GDM1 (cell line): ENCODE measurements at places on chromosomes 4 and X.

GRCh38 chr4:106803083-106803482 is 233.0 kb downstream of the DKK2 start:
- no peak for DNase-seq

GRCh38 chr4:35358001-35358584 is 886.2 kb downstream of the ARAP2 start:
- no peak for DNase-seq

GRCh38 chr4:52106191-52106590 is 55.1 kb downstream of the SPATA18 start:
- DNase-seq = no peak

DNA sequence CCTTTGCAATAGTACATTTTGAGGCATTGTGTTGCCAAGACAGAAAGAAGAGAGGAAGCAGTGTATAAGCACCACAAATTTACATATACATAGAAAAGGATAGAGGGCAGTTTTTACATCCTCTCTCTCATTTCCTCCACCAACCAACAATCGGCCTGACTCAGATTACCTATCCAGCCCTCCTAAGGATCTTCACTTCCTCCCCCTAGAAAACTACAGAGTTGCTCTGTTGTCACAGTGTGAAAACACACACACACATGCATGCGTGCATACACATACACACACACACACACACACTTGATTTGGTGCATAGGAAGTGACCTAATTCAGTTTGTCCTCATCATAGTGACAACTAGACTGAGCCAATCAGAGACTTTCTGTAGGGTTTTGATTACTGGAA is 98.8 kb upstream of the SPRY1 start:
- DNase-seq = no peak

DNA sequence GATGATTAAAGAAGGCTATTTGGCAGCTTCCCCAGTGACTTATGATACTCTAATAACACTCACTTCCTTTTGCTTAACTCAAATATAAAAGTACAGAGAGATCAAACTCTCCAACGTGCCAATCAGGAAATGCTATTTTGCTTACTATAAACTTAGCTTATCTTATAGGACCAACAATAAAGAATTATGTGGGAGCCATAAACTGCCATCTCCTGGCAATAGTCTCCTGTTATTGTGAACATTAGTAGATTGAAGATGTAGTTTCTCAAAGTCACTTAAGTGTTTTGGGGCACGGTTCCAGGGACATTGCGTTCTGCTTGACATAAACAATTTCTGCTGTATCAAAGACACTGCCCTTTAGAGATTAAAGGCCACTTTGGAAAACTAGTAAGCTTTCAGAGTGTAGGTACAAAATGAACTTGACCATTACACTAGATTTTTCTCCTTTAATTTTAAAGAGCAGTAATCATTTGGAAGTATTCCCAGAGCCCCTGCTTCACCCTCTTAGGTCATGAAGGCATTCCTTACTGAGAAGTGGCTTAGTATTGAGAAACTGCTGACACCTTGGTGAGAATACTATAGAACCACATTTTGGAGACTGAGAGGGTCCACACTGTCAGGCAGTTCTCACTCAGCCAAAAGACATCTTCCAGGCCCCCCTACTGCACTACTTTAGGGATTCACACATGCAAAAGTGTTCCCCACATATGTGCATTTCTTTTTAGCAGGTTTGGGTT is 51.9 kb downstream of the MAOA start:
- DNase-seq = no peak

- no peak for DNase-seq
Observed at GRCh38 chr4:109801895-109802319, at the start of gene CFI. CFI (minus strand) TSS chr4:109801999; CDS start chr4:109801971, 28 bp downstream.

DNA sequence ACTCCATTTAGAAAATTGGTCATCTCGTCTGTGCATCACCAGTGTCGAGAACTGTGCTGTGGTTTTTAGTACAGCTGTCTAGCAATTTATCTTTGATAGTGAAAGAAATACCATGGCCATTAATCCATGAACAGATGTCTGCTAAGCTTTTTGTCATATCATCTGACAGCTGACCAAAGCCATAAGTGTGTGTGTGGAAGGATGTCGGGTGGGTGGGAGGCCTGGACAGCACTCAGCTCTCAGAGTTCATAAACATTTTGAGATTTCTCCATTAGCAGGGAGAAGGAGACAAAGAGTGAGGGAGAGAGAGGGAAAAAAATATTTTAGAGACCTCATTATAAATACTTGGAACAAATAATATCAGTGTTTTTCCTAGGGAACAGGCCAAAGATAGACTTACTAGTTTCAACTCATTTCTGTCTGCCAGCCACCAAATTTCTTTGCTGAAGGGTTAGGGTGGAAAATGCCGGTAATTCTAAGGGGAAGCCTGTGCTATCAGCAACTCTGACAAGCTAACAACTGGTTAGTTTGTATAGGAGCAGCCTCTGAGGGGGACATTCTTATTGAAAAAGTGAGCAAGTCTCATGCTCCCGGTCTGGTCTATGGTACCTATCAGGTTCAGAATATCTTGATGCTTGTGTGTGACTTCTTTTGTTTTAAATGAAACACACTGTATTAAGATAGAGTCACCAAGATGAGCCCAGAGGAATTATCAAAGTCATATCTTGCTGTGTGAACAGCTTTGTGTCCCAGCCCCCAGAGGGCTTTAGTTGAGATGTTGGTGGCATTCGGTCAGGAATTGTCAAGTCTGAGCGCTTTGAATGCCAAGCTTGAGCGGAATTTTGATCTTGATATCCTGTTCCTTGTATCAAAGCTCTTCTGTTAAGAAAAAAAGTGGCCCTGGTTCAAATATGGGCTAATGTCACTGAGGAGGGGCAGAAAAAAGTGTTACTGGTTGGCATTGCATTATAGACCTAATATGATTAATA is 41.9 kb upstream of the PDLIM3 start:
- DNase-seq = no peak

DNA sequence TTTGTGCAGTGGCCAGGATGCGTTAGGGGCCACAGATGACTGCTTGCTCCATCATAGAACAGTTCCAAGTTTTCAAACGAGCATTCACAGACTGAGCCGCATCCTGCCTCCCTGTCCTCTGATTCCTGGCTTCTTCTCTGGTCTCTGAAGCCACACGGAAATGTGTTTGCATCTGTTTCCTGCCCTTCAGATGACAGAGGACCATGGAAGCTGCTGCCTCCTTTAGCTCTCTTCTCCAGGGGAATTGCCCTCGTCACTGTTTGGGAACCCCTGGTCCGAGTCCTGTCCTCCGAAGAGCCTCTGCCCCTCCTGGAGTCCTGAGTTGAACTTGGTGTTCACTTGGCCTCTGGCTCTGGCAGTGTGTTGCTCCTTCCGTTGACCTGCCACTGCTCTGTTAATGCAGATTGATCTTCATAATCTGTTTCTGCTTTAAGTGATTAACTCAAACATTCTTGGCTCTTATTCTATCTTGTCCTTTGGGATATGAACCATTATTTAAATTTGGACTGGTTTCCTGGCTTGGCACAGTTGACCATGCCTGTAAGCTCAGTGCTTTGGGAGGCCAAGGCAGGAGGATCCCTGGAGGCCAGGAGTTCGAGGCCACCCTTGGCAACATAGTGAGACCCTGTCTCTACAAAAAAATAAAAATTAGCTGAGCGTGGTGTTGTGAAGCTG is 96.0 kb downstream of the PTTG2 start:
- DNase-seq = no peak

DNA sequence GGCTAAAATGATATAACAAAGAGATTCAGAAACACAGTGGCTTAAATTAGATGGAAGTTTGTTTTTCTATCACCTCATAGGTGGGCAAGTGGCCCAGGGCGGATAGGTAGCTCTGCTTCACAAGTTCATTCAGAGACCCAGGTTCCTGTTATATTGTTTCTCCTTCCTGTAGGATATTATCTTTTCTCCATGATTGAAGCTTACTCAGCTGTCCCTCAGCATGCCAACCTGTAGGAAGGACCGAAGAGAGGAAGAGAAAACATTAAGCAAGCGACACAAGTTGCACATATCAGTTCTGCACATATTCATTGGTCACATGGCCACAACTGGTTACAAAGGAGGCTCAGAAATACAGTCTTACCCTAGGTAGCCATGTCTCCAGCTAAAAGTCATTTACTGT is 6.9 kb downstream of the KLHL5 start:
- DNase-seq = no peak

DNA sequence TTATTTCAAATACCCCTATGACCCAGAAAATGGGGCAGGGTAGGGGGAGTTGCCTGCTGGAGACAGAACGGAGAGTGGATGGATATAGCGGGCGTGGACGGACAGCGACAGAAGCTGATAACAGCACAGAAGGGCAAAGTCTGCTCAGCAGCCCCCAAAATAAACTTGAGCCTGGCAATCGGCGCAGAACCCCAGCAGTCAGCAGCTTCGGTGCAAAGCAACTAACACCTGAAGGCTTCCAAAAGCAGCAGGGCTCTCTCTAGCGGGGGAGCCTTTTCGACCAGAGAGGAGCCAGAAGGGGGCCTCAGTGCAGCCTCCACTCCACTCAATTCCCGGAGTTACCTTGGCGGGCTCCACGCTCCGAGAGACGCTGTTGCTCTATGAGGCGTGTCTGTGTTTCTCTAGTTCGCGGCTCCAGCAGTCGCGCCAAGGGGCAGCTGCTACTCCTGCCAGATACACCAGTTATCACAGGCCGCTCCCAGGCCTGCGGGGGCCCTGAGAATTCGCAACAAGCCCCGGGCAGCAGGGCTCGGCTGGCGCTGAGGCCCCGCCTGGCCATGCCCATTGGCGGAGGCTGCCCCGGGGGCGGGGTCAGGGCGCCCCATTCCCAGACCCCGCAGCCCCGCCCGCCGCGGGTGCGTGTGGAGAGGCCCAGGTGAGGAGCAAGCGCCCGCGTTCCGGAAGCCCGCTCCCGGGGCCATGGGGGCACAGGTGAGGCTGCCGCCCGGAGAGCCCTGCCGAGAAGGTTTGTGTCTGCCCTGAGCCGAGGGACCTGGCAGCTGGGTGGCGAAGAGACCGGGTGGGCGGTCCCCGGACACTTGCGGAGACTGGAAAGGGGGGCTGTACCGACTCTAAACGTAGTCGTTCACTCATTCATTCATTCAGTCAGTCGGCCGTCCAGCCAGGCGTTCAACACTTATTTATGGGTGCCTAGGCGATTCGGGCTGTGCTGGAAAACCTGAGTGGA is at the start of the genes CNGA1 and NIPAL1:
CNGA1 (minus strand) TSS at position 541 of the 967 bp plus-strand sequence. CDS start 63,992 bp downstream, outside the sequence.
NIPAL1 (plus strand) TSS at position 632 of the 967 bp plus-strand sequence; CDS start at position 700, 68 bp downstream.
- DNase-seq = peak; percentile 4

- no peak for DNase-seq
Observed at GRCh38 chr4:183438458-183439113, 5.8 kb upstream of the CDKN2AIP start.

DNA sequence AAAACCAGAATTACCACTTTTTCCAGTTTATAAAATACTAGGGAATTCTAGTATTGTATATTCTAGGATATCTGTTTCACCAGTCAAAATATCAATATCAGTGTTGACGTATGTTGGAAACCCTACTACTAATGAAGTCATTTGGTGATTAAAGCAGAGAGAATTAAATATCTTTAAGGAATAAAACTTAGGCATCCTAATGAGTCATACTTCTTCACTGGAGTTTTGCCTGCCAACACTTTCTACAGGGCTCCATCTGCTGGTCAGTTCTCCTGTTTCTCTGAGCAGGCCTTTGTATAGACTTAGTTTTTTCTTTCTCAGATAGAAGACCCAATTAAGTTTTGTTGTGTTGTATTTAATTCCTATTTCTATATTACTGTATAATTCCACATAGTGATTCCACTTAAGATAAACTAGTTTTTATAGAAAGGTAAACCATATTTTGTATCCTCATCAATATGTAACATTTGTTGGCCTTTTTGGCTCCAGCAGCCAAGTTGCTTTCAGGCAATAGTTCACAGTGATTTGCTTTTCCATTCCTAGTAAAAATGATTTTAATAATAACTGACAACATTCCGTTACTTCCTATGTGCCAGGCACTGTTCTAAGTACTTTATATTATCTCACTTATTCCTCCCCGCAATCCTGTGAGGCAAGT is 3.5 kb downstream of the AP1AR start:
- DNase-seq = peak; percentile 33

GRCh38 chr4:78767350-78767749 is 8.8 kb upstream of the BMP2K start:
- no peak for DNase-seq

- no peak for DNase-seq
Observed at GRCh38 chrX:132876523-132877338, 81.7 kb downstream of the HS6ST2 start.

- DNase-seq = no peak
Observed at GRCh38 chrX:77679144-77679543, 106.9 kb downstream of the ATRX start.

- DNase-seq = no peak
Observed at GRCh38 chrX:17374619-17375366, at the start of gene NHS. NHS (plus strand) TSS chrX:17375200; CDS start chrX:17375758, 558 bp downstream.

- DNase-seq = peak; percentile 9
Observed at GRCh38 chrX:118528071-118528737, 32.6 kb downstream of the DOCK11 start.

- DNase-seq = no peak
Observed at GRCh38 chr4:40980318-40980883, 230.6 kb downstream of the NSUN7 start.

DNA sequence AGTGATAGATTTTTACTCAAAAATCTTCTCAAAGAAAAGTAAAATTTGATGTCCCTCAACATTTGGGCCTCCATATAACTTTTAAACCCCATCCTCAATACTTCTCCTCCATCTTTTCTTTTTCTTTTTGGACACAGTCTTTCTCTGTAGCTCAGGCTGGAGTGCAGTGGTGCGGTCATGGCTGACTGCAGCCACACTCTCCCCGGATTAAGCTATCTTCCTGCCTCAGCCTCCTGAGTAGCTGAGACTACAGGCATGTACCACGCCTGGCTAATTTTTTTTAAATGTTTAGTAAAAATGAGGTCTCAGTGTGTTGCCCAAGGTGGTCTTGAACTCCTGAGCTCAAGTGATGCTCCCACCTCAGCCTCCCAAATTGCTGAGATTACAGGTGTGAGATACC is 33.1 kb downstream of the KDM6A start:
- no peak for DNase-seq

GRCh38 chr4:153217440-153217839 is 13.2 kb downstream of the TRIM2 start:
- DNase-seq = no peak

DNA sequence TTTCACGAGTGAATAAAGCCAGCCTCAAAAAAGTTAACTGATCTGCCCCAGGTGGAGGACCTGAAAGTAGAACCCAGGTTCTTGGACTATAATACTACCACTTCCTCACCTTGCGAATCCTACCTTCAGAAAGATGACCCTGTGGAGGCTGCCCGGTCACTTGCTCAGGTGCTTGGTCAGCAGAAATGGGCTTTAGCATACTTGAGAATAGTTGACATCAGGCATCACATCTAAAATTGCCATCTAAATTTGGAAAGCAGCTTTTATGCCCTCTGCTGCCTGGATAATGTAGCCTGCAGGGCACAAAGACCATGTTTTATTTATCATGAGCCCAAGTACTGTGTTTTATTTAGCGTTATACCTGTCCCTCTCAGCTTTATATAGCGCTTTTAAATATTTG is 3.0 kb downstream of the BCLAF3 start:
- DNase-seq = no peak

DNA sequence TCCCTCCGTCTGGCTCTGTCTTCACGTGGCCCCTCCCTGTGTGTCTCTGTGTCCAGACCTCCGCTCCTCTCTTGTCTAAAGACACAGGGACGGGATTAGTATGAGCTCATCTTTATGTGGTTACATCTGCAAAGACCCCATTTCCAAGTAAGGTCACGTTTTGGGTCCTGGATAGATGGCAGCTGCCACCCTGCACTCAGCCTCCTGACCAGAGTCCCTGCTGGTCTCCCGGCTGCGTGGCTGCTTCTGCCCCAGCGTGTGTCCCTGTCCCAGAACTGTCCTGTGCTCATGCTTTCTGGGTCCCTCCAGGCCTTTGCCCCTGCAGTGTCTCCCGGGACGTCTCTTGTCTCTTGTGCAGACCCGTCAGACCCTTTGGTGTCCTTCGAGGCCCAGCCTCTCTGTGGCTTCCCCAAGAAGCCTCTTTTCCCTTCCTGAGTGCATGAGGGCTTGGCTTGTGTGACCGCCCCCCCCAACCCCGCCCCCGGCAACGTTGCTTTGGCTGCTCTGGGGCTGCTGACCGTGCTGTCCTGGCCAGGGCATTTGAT is 107.3 kb downstream of the PSAPL1 start:
- no peak for DNase-seq
